ENCODE measurements at places on chromosomes 6 and 20. TPM values are rescaled to one million over a fixed set of nuclear protein-coding genes. Genes with fewer than 3 reads are reported as not detected.

DNA sequence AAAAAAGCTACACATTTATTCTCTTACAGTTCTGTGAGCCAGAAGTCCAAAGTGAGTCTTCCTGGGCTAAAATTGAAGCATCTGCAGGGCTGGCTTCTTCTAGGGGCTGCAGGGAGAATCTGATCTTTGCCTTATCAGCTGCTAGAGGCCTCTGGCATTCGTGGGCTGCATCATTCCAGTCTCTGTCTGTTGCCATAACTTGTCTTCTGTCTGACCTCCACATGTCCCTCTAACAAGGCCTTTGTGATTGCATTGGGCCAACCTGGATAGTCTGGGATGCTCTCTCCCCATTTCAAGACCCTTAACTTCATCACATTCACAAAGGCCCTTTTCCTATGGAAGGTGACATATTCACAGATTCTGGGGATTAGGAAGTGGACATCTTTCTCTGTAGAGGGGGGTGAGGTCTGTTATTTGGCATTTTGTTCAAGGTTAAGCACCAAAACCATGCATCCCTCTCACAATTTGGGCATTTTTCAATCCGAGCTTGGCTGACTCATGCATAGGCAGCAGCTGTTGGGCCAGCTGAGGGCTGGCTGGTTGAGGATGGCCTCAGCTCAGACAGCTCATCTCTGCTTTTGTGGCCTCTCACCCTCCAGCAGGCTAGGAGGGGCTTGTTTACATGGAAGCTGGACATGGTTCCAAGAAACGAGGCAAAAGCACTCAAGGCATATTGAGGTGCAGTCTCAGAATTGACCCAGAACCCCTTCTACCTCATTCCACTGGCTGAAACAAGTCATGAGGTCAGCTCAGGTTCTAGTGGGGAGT, 116.1 kb upstream of the NXT1 start:
- no peak for DNase-seq
- no peak overlapping the region for H3K4me3 ChIP-seq
- H3K4me1 ChIP-seq, result no peaks in the 10 kb centered on the region
- H3K36me3 ChIP-seq, result no peaks in the 10 kb centered on the region
- no peak overlapping the region for H3K27ac ChIP-seq
- no peaks in the 10 kb centered on the region for H3K27me3 ChIP-seq

- H3K27ac ChIP-seq, result no peak overlapping the region
- no peak overlapping the region for H3K4me3 ChIP-seq
- H3K4me1 ChIP-seq, result no peaks in the 10 kb centered on the region
- peaks cover 93% of the 10 kb centered on the region for H3K36me3 ChIP-seq
These were observed 40.5 kb downstream of the FAM120B start for GRCh38 chr6:170347091-170347490.

GRCh38 chr20:25394276-25394675, 3.6 kb upstream of the ABHD12 start:
- no peaks in the 10 kb centered on the region for H3K36me3 ChIP-seq
- no peak overlapping the region for H3K27ac ChIP-seq
- H3K27me3 ChIP-seq, result no peaks in the 10 kb centered on the region
- peaks cover 18% of the 10 kb centered on the region for H3K4me1 ChIP-seq
- DNase-seq, result no peak
- H3K4me3 ChIP-seq, result no peak overlapping the region

- no peak overlapping the region for H3K27ac ChIP-seq
- no peaks in the 10 kb centered on the region for H3K27me3 ChIP-seq
- H3K4me3 ChIP-seq, result no peak overlapping the region
- H3K36me3 ChIP-seq, result peaks cover 1% of the 10 kb centered on the region
- no peaks in the 10 kb centered on the region for H3K4me1 ChIP-seq
These were observed 61.2 kb downstream of the VAPB start for GRCh38 chr20:58450254-58450653.

The FAM209B gene
- total RNA-seq, result 1.4 TPM

The FOXA2 gene
- total RNA-seq, result not detected
